ENCODE measurements at places on chromosomes 6 and 20.
A peak's percentile ranks its signal among the peaks of the same experiment; 100 is the strongest.

DNA sequence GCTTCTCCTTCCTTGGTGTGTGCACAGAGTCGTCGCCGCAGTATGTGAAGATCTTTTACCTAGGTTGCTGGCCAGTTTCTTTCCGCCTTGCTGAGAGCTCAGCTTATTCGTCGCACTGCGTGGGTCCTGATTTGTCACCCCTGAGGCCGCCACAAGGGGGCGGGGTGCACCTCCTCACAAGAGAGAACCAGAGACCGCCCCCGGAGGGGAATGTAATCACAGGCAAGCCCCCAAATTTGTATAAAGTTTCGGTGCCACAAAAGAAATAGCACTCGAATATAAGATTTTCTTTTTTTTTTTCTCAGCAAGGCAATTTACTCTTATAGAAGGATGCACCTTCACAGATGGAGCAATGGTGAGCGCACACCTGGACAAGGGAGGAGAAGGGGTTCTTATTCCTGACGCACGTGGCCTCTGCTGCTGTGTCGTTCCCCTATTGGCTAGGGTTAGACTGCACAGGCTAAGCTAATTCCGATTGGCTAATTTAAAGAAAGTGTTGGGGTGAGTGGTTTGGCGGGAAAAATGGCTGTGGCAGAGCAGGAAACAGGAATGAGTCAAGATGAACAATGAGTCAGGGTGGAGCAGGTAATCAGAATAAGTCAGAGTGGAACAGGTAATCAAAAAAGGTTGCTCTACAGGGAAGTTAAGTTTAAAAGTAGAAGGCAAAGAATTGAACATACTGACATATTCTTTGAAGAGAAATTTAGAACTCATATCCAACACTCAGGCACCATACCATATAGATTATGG is 19.5 kb downstream of the NCOA3 start:
- DNase-seq = no peak

DNA sequence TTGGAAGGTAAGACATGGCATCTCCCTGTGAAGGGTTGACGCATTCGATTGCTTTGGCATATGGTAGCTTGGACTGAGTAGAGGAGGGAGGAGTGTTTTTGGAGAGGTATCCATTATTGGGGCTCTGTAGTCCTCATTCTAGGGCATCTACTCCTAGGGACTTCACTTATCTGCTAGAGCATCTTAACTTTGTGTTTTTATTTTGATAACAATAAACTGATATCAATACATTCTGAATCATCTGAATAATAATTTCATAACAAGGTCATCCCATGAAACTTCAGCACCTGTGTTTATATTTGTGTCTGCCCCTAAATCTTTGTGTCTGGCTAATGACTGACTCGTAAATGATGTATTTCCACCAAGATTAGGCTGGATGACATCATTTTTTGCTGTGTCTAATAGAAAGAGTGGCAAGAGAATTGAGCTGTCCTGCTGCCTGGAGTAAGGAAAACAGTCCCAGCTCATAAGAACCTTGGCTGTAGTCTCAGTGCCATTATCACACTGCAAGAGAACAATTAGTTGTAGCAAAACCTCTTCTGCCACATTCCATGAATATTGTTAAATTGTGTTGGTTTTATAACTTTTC is 288.5 kb downstream of the PRL start:
- DNase-seq = no peak

- DNase-seq = peak; percentile 42
Observed at GRCh38 chr6:154154389-154154967, 115.4 kb downstream of the OPRM1 start.

DNA sequence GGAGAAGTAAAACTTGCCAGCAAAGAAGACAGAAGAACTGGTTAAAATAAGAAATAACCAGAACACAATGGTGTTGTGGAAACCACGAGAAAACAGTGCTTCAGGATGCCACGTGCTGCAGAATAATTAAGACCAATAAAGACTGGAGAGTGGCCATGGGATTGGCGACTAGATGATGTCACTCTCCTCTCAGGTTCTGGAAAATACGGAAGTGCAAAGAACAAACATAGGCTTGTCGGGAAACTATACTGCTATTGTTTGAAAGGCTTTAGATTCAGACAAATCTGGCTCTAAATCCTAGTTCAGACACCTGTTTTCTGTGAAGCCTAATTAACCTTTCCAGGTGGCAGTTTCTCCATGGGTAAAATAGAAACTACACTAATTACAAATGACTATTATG is 138.4 kb upstream of the STXBP5 start:
- DNase-seq = no peak

- no peak for DNase-seq
Observed at GRCh38 chr6:44004625-44005506, 122.4 kb downstream of the MRPL14 start.

DNA sequence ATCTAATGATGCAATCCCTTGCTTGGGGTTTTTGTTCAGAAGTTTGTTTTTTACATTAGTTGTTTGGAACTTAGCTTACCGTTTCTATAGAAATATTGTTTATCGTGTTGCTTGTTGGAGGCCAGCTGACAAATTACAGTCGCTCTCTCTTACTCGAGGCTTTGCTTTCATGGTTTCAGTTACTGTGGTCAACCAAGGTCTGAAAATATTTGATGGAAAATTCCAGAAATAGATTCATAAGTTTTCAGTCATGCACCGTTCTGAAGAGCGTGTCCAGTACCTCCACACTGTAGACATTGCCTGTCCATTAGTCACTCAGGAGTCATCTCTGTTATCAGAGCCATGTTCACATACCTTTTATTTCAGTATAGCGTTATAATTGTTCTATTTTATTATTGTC is 47.9 kb downstream of the DEK start:
- no peak for DNase-seq

DNA sequence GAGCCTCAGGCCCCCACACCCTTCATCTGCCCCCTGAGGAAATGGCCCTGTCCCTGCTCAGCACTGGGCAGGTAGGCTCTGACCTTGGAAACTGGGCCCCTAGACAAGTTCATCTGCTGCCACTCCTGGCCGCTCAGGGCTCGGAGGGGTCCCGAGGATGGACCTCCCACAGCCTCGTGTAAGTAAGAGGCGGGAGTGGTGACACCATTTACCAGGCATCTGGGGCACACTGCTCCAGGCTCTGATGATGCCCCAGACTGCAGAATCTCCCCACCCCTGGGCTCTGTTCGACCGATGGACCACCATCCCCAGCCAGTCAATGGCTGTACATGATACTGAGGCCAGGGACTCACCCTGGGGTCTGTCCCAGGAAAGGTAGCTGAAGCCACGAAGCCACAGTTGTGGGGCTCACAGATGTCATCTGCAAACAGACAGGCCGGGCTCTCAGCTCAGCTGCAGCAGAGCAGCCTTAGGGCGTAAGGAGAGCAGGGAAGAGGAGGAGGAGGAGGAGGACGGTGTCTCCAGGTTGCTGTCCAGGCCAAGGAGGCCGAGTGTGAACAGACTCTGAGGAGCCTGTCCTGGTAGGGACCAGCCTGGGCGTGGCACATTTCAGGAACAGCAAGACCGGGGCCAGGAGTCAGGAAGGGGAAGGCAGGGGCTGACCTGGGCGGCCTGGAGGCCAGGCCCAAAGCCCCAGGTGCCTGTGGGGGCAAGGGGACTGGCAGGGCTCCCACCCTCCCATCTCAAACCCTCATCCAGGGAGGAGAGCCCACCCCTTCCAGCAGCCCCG is 300.4 kb downstream of the TAF4 start:
- no peak for DNase-seq

DNA sequence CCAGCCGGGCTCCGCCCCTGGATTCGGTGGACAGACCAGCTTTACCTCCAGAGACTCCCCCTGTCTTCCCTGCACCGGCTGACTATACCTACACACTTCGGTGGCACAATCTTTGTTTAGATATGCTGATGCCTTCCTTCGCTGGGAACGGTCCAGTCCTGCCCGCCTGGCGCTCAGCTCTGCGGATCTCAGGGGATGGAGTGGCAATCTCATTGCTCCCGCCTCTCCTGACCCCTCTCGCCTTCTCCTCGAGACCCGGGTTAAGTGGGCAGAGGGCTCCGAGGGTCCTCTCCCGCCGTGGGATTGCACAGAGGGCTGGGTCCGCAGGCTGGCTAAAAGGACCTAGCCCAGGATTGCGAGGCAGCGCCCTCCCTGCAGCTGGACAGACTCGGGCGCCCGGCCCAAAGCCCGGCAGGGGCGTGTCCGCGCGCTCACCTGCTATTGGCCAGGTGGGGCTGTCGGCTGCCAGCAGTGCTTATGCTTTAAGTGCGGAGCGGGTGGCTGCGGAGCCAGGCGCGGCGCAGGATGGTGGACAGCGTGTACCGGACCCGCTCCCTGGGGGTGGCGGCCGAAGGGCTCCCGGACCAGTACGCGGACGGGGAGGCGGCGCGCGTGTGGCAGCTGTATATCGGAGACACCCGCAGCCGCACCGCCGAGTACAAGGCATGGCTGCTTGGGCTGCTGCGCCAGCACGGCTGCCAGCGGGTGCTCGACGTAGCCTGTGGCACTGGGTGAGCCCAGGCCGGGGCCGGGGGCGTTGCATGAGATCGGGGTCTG is at the start of gene GNMT:
Gene GNMT, plus strand, starts transcription at position 512 of the 777 bp plus-strand sequence. Its CDS starts 14 bp downstream, at position 526.
- DNase-seq = peak; percentile 11

DNA sequence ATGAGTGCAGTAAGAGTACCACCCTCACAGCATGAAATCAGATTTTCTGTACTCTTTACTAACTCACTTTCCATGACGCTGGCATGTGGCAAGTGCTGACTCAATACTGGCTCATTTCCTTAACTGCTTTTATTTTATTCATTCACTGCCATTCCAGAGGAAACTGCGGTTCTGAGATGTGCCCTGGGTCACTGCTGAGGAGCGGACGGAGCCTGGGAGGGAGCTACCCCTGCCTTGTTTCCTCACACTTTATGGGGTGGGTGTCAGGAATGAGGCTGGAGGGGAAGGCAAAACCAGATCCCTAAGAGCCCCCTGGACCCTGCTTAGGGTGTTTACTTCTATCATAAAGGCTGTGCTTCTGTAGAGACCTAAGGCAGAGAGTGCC is 14.4 kb downstream of the NT5E start:
- no peak for DNase-seq

DNA sequence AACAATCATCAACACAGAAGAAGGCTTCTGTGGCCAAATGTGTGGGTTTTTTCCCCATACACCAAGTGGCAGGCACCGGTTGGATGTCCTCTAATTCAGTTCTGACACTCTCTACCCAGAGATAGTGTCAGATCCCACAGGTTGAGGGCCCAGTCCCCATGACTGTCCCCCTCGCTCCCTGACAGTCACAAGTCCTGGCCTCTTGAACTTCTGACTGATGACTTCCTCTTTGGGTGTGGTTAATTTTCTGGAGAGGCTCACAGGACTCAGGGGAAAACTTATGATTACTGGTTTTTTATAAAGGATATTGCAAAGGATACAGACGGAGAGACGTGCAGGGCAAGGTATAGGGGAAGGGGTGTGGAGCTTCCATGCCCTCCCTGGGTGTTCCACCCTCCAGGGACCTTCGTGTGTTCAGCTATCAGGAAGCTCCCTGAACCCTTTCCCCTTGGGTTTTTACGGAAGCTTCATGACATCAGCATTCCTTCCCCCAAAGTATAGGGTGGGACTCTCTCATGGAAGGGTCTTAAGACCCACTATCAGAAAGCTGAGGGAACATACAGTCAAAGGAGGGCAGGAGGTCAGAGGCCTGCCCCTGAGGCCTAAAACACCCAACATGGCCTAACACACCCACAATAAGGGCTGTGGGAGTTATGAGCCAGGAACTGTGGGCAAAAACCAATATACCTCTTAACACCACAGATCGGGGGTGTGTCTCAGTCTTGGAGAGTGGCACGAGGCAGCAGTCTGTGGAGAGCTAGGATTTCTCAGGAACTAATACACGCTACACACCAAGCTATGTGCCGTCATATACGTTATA is 33.3 kb downstream of the FARS2 start:
- DNase-seq = no peak

- peak; percentile 30 for DNase-seq
Observed at GRCh38 chr20:17610566-17611289, 40.9 kb downstream of the DSTN start.

DNA sequence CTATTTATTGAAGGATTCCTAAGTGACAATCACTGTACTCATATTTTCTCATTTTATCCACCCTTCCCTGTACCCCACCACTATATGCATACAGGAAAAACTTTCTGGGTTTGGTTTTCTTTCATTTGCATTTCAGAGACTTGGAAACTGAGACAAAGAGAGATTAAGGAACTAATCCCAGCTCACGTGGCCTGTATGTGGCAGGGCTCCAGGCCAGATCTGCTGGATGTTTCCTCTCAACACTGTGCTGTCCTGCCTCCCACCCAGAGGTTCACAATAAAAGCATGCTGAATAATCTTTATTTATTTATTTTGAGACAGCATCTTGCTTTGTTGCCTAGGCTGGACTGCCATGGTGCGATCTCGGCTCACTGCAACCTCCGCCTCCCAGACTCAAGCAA is 50.2 kb downstream of the CEP162 start:
- no peak for DNase-seq

GRCh38 chr6:147099974-147100373 is 104.2 kb upstream of the STXBP5 start:
- DNase-seq = no peak

- DNase-seq = no peak
Observed at GRCh38 chr20:17833036-17833674, 133.4 kb downstream of the BANF2 start.

GRCh38 chr6:115544765-115545671 is 515.7 kb downstream of the FRK start:
- no peak for DNase-seq

DNA sequence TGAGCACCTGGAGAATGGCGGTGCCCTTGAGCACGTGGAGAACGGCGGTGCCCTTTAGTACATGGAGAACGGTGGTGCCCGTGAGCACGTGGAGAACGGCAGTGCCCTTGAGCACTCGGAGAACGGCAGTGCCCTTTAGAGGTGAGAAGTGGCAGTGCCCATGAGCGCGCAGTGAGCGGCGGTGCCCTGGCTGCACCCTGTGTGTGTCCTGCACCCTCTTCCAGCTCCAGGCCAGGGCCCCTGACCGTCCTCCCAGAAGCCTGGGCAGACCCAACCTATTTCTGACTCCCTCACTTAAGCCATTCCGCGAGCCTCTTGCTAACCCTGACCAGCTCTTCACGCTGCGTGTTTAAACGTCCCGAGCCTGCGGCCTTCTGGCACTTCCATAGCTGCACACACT is 151.3 kb downstream of the DLL1 start:
- DNase-seq = no peak

DNA sequence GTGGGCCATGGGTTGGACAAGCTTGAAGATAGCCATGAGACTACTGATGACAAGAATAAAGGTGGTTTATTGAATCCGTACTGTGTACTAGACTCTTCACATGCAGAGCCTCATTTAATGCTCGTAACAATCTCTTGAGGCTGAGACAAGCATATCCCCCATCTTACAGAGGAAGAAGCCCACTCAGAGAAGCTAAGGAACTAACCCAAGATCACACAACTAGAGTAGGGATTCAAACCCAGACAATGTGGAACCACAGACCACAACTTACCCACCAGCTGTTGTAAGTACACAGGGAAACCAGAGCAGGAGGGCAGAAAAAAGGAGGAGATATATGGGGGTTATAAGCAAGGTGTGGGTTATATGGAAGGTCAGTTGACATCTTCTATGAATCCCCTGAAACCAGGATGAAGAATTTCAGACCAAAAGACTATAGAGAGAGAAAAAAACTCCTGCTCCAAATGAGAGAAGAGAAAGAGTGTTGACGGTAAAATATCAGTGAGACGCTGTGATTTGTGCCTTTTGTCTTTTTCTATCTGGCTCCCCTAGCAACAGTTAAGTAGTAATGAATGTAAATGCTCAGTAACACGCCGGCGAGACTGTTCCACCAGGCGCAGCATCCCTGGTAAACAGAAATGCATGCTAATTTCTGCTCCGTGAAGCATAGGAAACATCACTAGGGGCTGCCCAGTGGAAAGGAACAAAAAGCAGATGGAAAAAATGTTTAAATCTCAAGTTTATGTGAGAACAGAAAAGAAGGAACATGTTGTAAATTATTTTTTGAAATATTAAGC is 80.1 kb upstream of the SLC22A16 start:
- no peak for DNase-seq
